ENCODE measurements at places on chromosomes 3 and 15.
A peak's percentile ranks its signal among the peaks of the same experiment; 100 is the strongest.

DNA sequence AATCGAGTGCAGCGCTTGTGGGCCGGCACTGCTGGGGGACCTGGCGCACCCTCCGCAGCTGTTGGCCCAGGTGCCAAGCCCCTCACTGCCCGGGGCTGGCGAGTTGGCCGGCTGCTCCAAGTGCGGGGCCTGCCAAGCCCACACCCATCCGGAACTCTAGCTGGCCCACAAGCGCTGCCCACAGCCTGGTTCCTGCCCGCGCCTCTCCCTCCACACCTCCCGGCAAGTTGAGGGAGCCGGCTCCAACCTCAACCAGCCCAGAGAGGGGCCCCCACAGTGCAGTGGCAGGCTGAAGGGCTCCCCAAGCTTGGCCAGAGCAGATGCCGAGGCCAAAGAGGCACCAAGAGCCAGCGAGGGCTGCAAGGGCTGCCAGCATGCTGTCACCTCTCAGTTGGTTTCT, 73.4 kb downstream of the PLXNA1 start:
- no peak for DNase-seq

- no peak for DNase-seq
Measured at GRCh38 chr15:60762638-60763037, 283.7 kb upstream of the ICE2 start.

- DNase-seq = no peak
Measured at GRCh38 chr3:87207460-87207859, 19.6 kb upstream of the CHMP2B start.

- DNase-seq = peak; percentile 39
Measured at GRCh38 chr3:23201154-23201838, 1.8 kb upstream of the UBE2E2 start.

All from fibroblast of pulmonary artery (primary cell).